ENCODE measurements at places on chromosomes 1 and 21.

DNA sequence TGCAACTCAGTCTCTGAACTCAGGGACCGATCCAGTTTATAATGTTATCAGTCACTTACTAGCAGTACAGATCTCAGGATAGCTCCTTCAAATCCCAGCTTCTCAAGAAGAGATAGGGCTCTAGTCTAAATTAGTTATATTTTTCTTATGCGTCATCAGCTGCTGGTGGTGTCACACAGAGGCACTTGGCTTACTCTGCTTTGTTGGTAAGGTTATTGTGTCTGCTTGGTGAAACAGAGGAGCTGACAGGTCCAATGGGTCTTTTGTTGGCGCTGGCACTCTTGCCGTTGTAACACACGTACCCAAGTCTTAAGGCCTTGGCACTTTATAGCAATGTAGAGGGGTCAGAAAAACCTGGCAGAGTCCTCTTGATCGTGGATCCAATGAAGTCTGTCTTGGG is 12.2 kb downstream of the TOR1AIP2 start:
- no peak for DNase-seq

- no peak for DNase-seq
Observed at GRCh38 chr1:31736675-31737074, 27.5 kb downstream of the ADGRB2 start.

- no peak for DNase-seq
Observed at GRCh38 chr1:5973771-5974170, 18.5 kb downstream of the NPHP4 start.

DNA sequence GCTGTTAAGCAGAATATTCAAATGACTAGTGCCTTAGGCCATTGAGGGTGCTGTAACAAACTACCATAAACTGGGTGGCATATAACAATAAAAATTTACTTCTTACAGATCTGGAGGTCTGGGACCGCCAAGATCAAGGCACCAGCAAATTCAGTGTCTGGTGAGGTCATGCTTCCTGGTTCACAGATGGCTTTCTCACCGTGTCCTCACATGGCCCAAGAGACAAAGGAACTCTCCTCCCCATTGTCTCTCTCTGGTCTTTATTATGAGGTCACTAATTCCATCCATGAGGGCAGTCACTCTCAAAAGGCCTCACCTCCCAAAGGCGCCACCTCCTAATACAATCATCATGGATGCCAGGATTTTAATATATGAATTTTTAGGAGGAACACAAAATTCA is 127.3 kb downstream of the GABPA start:
- no peak for DNase-seq

GRCh38 chr1:7208647-7209180 is 423.5 kb downstream of the CAMTA1 start:
- DNase-seq, result no peak

DNA sequence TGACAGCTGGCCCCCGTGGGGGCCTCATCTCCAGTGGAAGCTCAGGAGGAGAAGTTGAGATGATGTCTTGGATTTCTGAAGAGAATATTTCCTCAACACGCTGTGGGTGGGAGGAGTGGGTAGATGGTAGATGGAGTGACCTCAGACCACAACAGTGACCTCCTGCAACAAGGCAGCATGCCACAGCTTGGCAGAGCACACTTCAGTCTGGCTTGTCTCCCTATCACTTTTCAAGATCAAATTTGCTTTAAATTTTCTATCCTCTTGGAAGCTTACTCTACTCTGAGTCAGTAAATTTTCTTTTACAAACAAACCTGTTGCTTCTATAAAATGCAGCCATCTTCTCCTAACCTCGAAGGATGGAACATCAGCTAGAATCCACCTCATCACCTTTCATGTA is 59.7 kb downstream of the NTPCR start:
- DNase-seq, result no peak

GRCh38 chr1:230621324-230622030 is 20.8 kb upstream of the COG2 start:
- no peak for DNase-seq

- DNase-seq, result no peak
Observed at GRCh38 chr1:43043695-43044094, 85.0 kb upstream of the SLC2A1 start.

DNA sequence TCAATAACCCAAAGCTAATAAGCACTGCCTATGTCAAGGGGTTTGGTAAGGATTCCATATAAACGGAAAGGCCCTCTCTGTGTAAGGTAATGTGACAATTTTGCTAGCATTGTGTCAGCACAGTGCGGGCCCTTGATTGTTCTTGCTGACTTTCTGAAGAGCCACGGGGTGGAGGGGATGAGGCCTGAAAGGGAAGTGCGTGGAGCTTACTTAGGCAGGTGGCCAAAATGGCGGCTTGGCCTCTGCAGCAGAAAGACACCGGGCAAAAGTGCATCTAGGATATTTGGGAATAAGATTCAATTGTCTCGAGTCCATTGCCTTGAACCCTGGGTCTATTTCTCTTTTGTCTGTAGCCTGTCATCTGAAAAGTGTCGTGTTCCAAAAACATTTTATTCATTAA is 114.3 kb downstream of the TGFB2 start:
- DNase-seq, result no peak
